ENCODE measurements at places on chromosomes 11 and 22. TPM values are rescaled to one million over a fixed set of nuclear protein-coding genes. Genes with fewer than 3 reads are reported as not detected.

- no peak overlapping the region for H3K27ac ChIP-seq
- DNase-seq: peak; percentile 78
- H3K36me3 ChIP-seq: no peaks in the 10 kb centered on the region
Measured at GRCh38 chr22:42820045-42820763, 36.9 kb downstream of the ARFGAP3 start.

- no peaks in the 10 kb centered on the region for H3K27me3 ChIP-seq
- no peaks in the 10 kb centered on the region for H3K4me1 ChIP-seq
- DNase-seq: no peak
- no peak overlapping the region for H3K4me3 ChIP-seq
- H3K36me3 ChIP-seq: no peaks in the 10 kb centered on the region
- no peak overlapping the region for H3K27ac ChIP-seq
Measured at GRCh38 chr11:13763341-13763740, 94.9 kb downstream of the FAR1 start.

DNA sequence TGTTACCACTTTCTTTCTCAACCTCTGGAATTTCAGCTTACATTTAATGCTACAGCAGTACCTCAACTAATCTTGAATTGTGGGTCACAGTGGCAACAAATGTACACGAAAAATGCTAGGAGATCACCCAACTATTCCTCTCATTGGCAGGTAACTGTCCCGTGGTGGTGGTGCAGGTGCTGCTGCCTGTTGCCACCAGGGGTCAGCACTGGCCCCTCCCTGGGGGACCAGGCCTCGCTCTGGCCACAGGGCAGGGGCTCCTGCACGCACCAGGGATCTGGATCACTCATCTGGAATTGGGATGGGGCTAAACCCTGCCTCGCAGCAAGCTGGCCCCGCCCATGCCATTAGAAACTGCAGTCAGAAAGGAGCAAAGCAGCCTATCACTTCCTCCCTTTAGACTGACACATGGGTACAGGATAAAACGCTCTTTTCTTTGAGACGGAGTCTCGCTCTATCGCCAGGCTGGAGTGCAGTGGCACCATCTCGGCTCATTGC, 6.9 kb upstream of the POLDIP3 start:
- H3K4me3 ChIP-seq: no peak overlapping the region
- H3K36me3 ChIP-seq: no peaks in the 10 kb centered on the region
- DNase-seq: peak; percentile 96
- no peaks in the 10 kb centered on the region for H3K27me3 ChIP-seq
- no peak overlapping the region for H3K27ac ChIP-seq
- no peaks in the 10 kb centered on the region for H3K4me1 ChIP-seq

- H3K36me3 ChIP-seq: no peaks in the 10 kb centered on the region
- no peaks in the 10 kb centered on the region for H3K27me3 ChIP-seq
- H3K4me3 ChIP-seq: peak overlapping the region; percentile 41
Measured at GRCh38 chr11:66317723-66318599, 1.1 kb upstream of the CD248 start.

DNA sequence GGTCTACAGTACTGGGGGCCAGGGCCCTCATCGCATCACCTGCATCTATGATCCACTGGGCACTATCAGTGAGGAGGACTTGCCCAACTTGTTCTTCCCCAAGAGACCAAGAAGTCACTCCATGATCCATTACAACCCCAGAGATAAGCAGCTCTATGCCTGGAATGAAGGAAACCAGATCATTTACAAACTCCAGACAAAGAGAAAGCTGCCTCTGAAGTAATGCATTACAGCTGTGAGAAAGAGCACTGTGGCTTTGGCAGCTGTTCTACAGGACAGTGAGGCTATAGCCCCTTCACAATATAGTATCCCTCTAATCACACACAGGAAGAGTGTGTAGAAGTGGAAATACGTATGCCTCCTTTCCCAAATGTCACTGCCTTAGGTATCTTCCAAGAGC, 3.8 kb upstream of the PPFIBP2 start:
- H3K36me3 ChIP-seq: no peaks in the 10 kb centered on the region
- DNase-seq: no peak
- H3K27me3 ChIP-seq: peaks cover 10% of the 10 kb centered on the region
- H3K4me3 ChIP-seq: no peak overlapping the region

- no peak overlapping the region for H3K27ac ChIP-seq
- H3K27me3 ChIP-seq: no peaks in the 10 kb centered on the region
- peaks cover 7% of the 10 kb centered on the region for H3K4me1 ChIP-seq
Measured at GRCh38 chr11:804599-804964, 449 bp downstream of the PIDD1 start.

GRCh38 chr11:122668562-122669090, 13.1 kb downstream of the UBASH3B start:
- no peak for DNase-seq
- no peaks in the 10 kb centered on the region for H3K4me1 ChIP-seq
- H3K4me3 ChIP-seq: no peak overlapping the region
- H3K27me3 ChIP-seq: no peaks in the 10 kb centered on the region

DNA sequence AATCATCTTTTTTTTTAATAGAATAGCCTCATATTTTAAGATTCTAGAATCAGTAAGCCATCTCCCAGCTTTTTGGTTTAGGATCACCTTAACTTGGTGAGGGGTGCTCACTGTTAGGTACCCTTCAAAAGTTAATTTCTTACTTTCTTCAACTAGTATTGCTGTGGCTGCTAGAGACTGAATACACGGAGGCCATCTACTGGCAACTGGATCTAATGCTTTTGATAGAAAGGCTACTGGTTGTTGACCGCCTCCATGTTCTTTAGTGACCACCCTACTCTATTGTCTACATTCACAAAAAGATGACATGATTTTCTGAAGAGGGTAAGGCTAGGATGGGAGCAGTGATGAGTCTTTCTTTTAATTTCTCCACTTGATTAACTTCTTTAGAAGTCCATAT, 16.7 kb upstream of the ALDH3B2 start:
- H3K36me3 ChIP-seq: no peaks in the 10 kb centered on the region
- no peak overlapping the region for H3K27ac ChIP-seq
- no peak overlapping the region for H3K4me3 ChIP-seq
- DNase-seq: no peak

- H3K27ac ChIP-seq: no peak overlapping the region
- H3K4me1 ChIP-seq: peaks cover 28% of the 10 kb centered on the region
Measured at GRCh38 chr11:64643920-64644646, 53.1 kb downstream of the SLC22A12 start.

Gene RABL2B
- 11.5 TPM for total RNA-seq

- no peak overlapping the region for H3K4me3 ChIP-seq
- H3K4me1 ChIP-seq: peaks cover 47% of the 10 kb centered on the region
- DNase-seq: no peak
- H3K27ac ChIP-seq: no peak overlapping the region
Measured at GRCh38 chr11:44752300-44752699, 25.5 kb downstream of the TSPAN18 start.

- peaks cover 25% of the 10 kb centered on the region for H3K4me1 ChIP-seq
- no peak overlapping the region for H3K4me3 ChIP-seq
- peak; percentile 23 for DNase-seq
- H3K27me3 ChIP-seq: no peaks in the 10 kb centered on the region
Measured at GRCh38 chr11:10067629-10068300, 226.3 kb downstream of the SBF2 start.

DNA sequence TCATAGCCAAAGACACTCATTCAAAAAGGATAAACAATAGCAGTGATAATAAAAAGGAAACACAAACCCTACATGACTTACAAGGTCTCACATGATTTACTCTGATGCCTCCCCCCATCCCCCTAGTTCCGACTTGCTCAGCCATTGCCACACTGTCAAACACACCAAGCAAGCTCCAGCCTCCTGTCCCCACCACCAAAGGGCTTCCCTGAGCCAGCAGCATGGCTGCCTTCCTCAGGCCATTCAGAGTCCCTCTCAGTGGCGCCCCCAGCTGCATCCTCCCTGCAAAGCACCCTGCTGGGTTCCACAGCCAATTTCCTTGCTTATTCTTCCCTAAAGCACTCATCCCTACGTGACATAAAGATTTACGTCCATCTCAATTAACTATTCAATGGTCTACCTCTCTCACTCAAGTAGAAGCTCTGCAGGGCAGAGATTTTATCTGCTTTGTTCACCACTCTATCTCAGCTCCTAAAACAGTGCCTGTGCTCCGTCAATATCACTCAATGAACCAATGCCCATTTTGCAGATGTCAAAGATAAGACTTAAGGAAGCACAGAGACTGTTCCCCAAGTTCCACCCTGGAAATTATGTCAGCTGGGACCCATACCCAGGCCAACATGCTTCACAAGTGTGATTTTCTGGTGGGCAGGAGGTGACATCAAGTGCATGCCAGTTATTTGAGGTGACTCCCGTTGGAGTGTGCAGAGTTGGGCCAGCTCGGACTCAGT, 106.9 kb downstream of the SYN3 start:
- H3K27me3 ChIP-seq: no peaks in the 10 kb centered on the region
- no peak overlapping the region for H3K27ac ChIP-seq
- H3K36me3 ChIP-seq: no peaks in the 10 kb centered on the region
- peak; percentile 70 for DNase-seq

GRCh38 chr11:133385781-133386180, 146.5 kb downstream of the OPCML start:
- H3K27me3 ChIP-seq: no peaks in the 10 kb centered on the region
- peaks cover 17% of the 10 kb centered on the region for H3K4me1 ChIP-seq
- no peaks in the 10 kb centered on the region for H3K36me3 ChIP-seq
- no peak for DNase-seq
- H3K27ac ChIP-seq: no peak overlapping the region

Gene SLC22A25
- total RNA-seq: not detected

GRCh38 chr11:1299621-1300020, 9.8 kb downstream of the TOLLIP start:
- peak; percentile 28 for DNase-seq
- H3K36me3 ChIP-seq: no peaks in the 10 kb centered on the region
- H3K4me3 ChIP-seq: no peak overlapping the region
- H3K4me1 ChIP-seq: 0 out of 2 replicates have a peak, but pooled peaks cover 5% of the 10 kb centered on the region

Gene MCAM
- total RNA-seq: 79.5 TPM

GRCh38 chr22:47495110-47495509, 732.7 kb downstream of the TBC1D22A start:
- H3K36me3 ChIP-seq: peaks cover 5% of the 10 kb centered on the region
- H3K4me1 ChIP-seq: no peaks in the 10 kb centered on the region
- no peak overlapping the region for H3K27ac ChIP-seq
- no peaks in the 10 kb centered on the region for H3K27me3 ChIP-seq
- H3K4me3 ChIP-seq: no peak overlapping the region

GRCh38 chr11:90512846-90513245, 290.0 kb upstream of the CHORDC1 start:
- H3K36me3 ChIP-seq: no peaks in the 10 kb centered on the region
- no peak for DNase-seq
- no peak overlapping the region for H3K4me3 ChIP-seq
- no peaks in the 10 kb centered on the region for H3K27me3 ChIP-seq

DNA sequence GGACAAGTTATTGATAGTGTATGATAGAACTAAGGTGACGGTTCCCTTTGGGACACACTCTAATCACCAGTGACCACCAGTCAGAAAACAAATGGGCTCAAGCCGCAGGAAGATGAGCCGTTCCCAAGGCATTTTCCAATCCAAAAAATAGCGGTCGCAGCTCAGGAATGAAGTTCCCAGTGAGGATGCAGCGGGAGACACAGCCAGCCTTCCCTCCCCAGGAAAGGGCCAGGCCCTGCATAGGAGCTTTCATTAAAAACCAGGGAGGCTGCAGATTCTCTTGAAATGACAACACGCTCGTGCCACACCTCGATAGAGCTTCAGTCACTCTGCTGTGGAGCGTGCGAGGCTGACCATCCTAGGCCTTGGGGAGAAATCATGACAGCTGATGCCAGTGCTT, 65.8 kb upstream of the WNT7B start:
- no peak overlapping the region for H3K4me3 ChIP-seq
- peaks cover 32% of the 10 kb centered on the region for H3K27me3 ChIP-seq
- no peak for DNase-seq
- no peak overlapping the region for H3K27ac ChIP-seq
- H3K4me1 ChIP-seq: peaks cover 10% of the 10 kb centered on the region

Gene TMEM132A
- 51.9 TPM for total RNA-seq

DNA sequence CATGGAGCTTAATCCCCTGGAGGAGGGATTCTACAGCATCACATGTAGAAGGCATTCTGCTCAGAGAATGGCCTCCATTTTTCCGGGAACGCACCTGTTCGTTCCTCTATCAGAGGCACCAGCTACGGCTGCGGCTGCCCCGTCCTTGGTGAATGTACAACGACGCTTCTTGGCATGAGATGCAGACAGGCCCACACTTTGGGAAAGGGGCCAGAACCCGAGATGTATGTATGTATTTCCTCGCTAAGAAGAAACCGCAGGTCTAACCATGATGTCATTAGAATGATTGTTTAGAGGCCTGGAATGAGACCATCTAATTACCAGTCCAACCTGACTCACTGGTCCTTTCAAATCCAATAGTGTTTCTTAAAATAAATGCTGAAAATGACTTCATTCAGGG, 1293.4 kb downstream of the TBC1D22A start:
- H3K4me1 ChIP-seq: no peaks in the 10 kb centered on the region
- H3K36me3 ChIP-seq: no peaks in the 10 kb centered on the region
- DNase-seq: no peak
- H3K4me3 ChIP-seq: no peak overlapping the region

DNA sequence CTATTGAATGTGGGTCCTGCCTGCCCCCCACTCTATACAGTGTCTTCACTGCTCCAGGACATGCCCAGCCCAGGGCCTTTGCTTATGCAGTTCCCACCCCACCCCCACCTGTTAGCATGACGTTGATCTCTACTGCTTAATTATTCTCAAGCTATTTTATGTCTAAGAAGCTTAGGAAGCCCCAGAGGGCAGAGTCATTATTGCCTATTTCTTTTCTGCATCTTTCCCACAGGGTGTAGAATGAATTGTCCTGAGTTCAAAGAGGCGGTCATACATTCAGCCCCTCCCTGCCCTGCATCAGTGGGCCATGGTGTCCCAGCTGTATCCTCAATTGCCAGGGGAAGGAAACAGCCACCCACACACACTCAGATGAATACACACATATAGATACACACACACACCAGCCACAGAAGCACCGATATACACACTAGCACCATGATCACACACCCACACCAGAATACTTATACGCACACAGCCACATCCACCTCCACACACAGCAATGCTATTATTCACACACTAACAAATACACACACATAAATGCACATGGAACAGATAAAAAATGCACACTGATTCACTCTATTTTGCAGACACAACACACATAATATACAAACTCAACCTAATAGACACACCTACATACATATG, 1.5 kb downstream of the PDE2A start:
- H3K27ac ChIP-seq: no peak overlapping the region
- H3K27me3 ChIP-seq: peaks cover 49% of the 10 kb centered on the region
- H3K4me1 ChIP-seq: peaks cover 48% of the 10 kb centered on the region
- no peaks in the 10 kb centered on the region for H3K36me3 ChIP-seq

DNA sequence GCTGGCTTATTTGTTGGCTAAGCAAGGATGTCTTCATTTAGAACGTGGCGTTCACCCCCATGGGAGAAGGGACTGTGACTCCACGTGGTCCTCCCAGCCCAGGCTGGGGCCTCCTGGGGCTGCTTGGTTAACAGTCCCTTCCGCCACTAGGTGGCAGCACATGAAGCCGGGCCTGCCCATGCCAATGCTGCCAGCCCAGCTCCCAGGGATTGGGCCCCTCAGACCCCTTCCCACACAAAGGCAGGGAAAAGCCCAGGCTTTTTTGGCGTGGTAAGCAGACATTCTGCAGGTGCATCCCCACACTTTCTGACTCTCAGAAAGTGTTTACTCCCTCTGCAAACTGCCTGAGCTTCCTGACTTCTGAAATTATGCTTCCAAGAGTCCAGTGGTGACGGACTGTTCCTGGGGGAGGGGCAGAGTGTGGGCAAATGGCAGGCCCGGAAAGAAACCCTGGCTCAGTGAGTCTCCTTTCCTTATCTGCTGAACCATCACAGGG, 3.1 kb downstream of the CBX6 start:
- H3K27ac ChIP-seq: peak overlapping the region; percentile 45
- peaks cover 6% of the 10 kb centered on the region for H3K36me3 ChIP-seq
- DNase-seq: peak; percentile 95
- H3K27me3 ChIP-seq: no peaks in the 10 kb centered on the region
- H3K4me1 ChIP-seq: peaks cover 43% of the 10 kb centered on the region
